Stimulated activated CD4-positive, alpha-beta T cell treated with anti-CD3 and anti-CD28 coated beads, Interleukin-1b, Interleukin-23, amount 100 ng/mL, for 1 hour (primary cell): ENCODE measurements at places on chromosomes 13 and 19.

GRCh38 chr13:94947965-94948371, 235.6 kb upstream of the SOX21 start:
- DNase-seq, result no peak

DNA sequence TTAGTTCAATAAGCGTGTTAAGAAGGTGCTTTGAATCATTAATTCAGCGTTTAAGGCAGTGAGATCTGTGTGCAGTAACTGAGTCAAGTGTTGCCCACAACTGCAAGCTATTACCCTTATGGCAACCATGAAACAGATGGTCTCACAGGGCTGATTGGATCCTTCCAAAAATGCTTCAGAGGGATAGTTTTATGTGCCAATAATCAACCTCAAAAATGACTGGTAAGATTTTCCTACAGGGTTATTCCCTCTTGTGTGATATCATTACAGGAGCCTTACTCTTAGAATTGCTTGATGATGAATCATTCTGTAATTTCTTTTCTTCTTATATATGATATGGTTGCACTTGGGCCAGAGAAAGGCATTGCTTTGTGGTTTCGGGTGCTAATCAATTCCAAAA, 1299.2 kb upstream of the ATXN8OS start:
- no peak for DNase-seq

GRCh38 chr19:5191091-5191490, 149.5 kb downstream of the PTPRS start:
- no peak for DNase-seq

- no peak for DNase-seq
Measured at GRCh38 chr19:14051980-14052379, 9.9 kb downstream of the PALM3 start.

DNA sequence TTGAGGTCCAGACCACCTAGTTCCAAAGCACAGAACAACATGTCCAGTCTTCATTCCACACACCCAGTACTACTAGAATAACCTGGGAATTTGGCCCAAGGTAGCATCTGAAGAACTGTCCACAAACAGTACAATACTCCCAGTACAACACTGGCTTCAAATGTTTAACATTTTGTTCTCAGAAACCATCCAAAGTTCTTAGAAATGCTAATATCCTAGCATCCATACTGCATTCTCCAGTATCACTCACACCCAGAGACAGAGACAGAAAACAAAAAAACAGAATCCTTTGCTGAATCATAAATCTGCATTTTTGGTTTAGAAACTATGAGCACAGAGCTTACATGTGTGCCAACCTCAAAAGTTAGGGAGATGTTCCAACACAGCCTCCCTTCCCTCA, 490.8 kb downstream of the FOXO1 start:
- no peak for DNase-seq
